ENCODE measurements at places on chromosomes 6 and 20. TPM values are rescaled to one million over a fixed set of nuclear protein-coding genes. Genes with fewer than 3 reads are reported as not detected.

The ZNF334 gene
- total RNA-seq = 1.2 TPM

The PLN gene
- not detected for total RNA-seq

The EPM2A gene
- total RNA-seq = 7.0 TPM

The L3MBTL3 gene
- 7.4 TPM for total RNA-seq

The TBC1D32 gene
- total RNA-seq = 7.9 TPM

The HLA-DQB2 gene
- total RNA-seq = 0.67 TPM

The GSTA2 gene
- not detected for total RNA-seq

The CYB5R4 gene
- 24.5 TPM for total RNA-seq

DNA sequence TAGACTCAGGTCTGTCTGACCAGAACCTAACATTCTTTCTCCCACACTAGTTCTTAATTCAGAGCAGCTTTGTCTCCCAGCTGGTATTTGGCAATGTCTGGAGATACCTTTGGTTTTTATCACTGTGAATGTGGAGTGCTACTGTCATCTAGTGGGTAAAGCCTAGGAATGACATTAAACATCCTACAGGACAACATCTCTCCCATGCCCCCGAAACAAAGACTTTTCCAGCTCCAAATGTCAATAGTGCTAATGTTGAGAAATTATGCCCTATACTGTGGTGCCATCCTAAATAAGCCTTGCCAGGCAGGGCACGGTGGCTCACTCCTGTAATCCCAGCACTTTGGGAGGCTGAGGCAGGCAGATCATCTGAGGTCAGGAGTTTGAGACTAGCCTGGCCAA is 4.2 kb upstream of the TTPAL start:
- peaks cover 3% of the 10 kb centered on the region for H3K27me3 ChIP-seq
- H3K36me3 ChIP-seq = no peaks in the 10 kb centered on the region
- H3K27ac ChIP-seq = no peak overlapping the region
- no peak overlapping the region for H3K4me3 ChIP-seq
- DNase-seq = no peak
- peaks cover 11% of the 10 kb centered on the region for H3K4me1 ChIP-seq

- no peaks in the 10 kb centered on the region for H3K36me3 ChIP-seq
- H3K4me3 ChIP-seq = no peak within 1 kb of the TSS
- H3K27me3 ChIP-seq = peaks cover 36% of the 10 kb centered on the region
Observed at GRCh38 chr6:35512740-35513139, at the start of gene TULP1. Gene TULP1, minus strand, starts transcription at chr6:35512896. Its CDS starts 38 bp downstream, at chr6:35512858.

DNA sequence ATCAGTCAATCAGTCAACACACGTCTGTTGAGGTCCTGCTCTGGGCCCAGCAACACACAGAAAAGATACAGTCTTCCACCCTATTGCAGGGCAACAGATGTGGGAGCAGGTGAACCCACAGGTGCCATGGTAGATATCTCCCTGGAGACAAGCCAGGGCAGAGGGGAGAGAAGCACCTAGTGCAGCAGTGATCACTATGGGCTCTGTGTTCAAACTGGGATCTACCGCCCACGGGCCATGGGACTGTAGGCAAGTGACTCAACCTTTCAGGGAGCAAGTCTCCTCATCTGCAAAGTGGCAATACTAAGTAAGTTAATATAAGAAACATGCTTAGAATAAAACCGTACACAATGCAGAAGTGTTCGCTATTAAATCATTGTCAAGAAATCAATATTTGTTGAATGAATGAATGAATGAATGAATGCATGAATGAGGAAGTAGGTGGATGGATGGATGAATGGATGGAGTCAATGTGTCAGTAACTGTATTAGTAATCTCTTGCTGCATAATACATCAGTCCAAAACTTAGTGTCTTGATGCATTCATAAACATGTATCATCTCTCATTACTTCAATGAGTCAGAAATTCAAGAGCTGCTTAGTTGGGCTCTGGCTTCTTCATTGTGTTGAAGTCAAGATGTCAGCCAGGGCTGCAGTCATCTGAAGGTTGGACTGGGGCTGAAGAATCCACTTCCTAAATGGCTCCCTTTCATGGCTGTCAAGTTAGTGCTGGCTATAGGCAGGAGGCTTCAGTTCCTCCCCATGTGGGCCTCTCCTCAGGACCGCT is 31.9 kb upstream of the NFATC2 start:
- H3K27ac ChIP-seq = no peak overlapping the region
- DNase-seq = no peak

DNA sequence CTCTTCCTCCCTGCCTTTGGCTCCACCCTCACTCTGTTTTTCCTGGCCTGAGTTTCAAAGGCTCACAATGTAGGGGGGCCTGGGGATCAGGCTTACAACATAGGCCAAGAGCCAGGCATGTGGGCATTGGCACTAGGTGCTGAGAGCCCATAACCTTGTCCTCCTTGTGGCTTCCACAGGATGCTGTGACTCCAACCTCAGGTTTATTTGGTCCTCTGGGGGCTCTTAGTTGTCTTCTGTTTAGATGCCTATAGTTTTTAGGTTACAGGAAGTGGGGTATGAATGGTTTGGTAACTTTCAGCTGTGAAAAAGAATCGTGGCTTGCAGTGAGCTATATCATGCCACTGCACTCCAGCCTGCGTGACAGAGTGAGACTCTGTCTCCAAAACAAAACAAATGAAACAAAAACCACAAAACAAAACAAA is 25.6 kb downstream of the MMP24 start:
- peak; percentile 62 for DNase-seq
- H3K36me3 ChIP-seq = peaks cover 7% of the 10 kb centered on the region
- H3K4me3 ChIP-seq = peak overlapping the region; percentile 47
- H3K4me1 ChIP-seq = peaks cover 36% of the 10 kb centered on the region

DNA sequence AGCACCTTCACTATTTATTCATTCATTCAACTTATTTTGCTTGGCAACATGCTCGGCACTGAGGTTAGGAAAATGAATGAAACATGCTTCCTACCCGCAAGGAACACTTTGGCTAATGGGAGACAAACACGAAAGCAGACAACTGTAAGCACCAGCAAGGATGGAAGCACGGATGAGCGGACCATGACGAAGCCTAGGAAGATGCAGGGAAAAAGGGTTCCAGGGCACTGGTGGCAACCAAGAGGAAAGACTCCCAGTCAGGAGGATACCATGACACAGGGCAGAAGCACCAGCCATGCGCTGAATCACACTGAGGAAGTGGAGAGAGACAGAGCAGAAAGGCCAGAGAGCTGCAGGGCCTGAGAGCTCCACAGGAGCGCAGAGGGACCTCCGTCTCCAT is 9.8 kb downstream of the PDE10A start:
- no peak overlapping the region for H3K27ac ChIP-seq
- no peaks in the 10 kb centered on the region for H3K4me1 ChIP-seq
- DNase-seq = no peak
- H3K4me3 ChIP-seq = no peak overlapping the region

DNA sequence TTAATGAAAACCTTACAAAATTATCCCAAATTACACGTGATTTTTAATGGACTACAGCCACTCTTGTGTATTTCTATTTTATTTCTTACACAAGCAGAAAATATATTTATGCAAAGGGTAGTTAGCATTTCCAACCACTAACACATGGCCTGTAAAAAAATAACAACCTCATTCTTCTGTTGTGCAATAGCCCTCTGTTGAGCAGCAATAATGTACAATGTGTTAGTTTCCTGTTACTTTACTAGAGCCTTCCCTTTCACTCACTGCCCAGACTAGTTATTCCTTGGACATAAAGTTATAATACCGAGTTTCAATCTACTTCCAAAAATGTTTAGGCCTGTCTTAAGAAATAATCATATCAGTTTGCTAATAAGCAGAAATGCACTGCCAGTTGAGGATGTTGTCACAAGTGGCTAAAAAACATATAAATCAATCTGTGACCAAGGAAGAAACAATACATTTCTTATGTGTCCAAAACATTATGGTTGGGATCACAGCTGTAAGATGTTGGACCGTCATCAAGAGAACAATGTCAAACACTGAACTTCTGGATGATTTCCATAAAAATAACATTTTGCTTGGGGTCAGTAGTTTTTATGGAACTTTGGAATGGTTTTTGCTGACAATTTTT is 73.6 kb upstream of the RNF146 start:
- no peaks in the 10 kb centered on the region for H3K36me3 ChIP-seq
- H3K4me1 ChIP-seq = no peaks in the 10 kb centered on the region
- no peak for DNase-seq
- no peak overlapping the region for H3K4me3 ChIP-seq
- H3K27ac ChIP-seq = no peak overlapping the region
- peaks cover 4% of the 10 kb centered on the region for H3K27me3 ChIP-seq

- H3K27me3 ChIP-seq = no peaks in the 10 kb centered on the region
- no peak for DNase-seq
- peak overlapping the region; percentile 21 for H3K4me3 ChIP-seq
- peak overlapping the region; percentile 88 for H3K27ac ChIP-seq
- H3K4me1 ChIP-seq = peaks cover 40% of the 10 kb centered on the region
Observed at GRCh38 chr6:2791450-2791974, 26.3 kb downstream of the WRNIP1 start.

DNA sequence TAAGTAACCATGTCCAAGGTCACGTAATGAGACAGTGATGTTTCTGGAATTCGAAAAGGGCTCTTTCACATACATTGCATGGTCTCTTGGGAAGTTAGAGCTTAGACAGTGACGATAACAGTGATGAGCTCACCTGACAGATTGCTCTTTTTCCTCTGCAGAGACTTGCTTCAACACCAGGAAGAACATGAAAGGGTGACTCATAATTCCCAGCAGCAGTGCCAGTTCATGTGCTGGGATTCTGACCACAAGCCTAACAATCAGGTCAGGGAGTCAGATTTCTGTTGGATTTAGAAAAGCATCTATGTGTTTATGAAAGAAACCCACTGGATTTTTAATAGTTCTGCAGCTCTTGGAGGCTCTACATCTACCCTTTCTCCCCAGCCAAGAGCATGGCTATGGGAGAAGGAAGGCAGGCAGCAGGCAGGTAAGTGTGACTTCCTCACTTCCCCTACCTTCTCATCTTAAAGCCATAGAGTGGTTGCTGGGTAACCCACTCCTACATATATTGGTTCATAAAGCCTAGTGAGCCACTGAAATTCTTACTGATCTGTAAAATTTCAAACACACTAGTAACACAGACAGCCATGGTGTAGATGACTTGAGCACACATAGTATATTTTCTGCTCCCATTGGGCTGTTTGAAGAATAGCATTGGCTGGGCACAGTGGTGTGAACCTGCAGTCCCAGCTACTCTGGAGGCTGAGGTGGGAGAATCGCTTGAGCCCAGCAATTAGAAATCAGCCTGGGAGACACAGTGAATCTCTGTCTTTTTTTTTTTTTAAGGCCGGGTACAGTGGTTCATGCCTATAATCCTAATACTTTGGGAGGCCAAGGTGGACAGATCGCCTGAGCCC is 44.4 kb upstream of the LOC128125822 start:
- H3K4me1 ChIP-seq = peaks cover 41% of the 10 kb centered on the region
- H3K4me3 ChIP-seq = no peak overlapping the region
- DNase-seq = no peak
- peaks cover 1% of the 10 kb centered on the region for H3K36me3 ChIP-seq
- H3K27me3 ChIP-seq = peaks cover 2% of the 10 kb centered on the region

GRCh38 chr6:40896696-40897095 is 142.3 kb downstream of the UNC5CL start:
- no peaks in the 10 kb centered on the region for H3K36me3 ChIP-seq
- H3K27me3 ChIP-seq = peaks cover 4% of the 10 kb centered on the region
- DNase-seq = no peak

DNA sequence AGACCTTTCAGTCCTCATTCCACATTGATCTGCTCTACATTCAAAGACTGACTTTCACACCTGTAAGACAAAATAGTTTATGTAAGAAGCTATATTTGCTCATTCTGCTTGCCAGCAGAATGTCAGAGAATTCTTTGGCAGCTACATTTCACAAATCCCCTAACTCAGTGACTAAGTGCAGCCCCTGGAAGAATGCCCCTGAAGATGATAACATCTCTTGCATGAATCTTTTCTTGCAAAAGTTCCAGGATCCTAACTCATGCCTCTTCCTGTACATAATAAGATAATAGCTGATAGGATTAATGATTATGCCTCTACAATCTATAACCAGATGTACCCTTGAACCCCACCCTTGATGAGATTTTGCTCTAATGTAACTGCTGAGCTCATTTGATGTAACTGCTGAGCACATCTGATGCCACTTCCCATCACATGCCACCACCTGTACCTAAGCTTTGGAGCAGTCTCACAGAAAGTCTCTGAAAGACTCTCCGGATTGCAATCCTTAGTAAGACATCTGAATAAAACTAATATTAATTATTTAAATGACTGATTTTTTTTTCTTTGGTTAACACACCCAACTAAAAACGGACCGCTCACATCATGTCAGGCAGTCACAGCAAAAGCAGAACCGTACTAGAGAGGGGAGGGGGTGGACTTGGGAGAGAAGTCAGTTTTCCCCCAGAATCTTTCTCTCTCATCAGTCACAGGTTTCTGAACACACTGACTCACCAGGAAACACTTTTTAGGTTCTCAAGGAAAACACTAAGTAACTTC is 684 bp upstream of the DNAH8 start:
- H3K27ac ChIP-seq = peak overlapping the region; percentile 76
- H3K36me3 ChIP-seq = peaks cover 2% of the 10 kb centered on the region
- H3K4me1 ChIP-seq = peaks cover 42% of the 10 kb centered on the region
- H3K27me3 ChIP-seq = peaks cover 7% of the 10 kb centered on the region
- no peak for DNase-seq

DNA sequence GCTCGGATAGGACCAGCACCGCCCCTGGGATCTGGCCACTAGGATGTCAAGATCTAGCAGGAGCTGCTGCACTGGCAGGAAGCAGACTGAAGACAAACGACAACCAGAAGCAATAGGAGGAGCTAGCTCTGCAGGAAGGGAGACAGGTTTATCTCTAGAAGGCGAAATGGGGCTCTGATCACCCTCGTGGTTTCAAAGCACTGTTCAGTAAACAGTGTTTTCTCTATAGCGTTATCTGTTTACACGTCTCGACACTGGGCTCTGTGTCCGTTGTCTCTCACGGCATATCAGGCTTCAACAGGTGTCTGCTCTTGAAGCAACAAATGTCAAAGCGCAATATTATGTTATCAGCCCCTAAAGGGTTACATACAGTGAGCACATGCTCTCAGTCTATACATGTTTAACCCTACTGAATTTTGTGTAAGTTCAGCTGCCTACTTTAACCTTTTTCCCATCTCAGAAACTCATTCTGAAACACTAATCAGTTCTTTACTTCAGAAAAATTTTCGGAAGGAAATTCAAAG is 23.8 kb downstream of the TMEM14B start:
- H3K36me3 ChIP-seq = peaks cover 16% of the 10 kb centered on the region
- DNase-seq = no peak
- no peaks in the 10 kb centered on the region for H3K27me3 ChIP-seq
- H3K4me3 ChIP-seq = no peak overlapping the region
- no peak overlapping the region for H3K27ac ChIP-seq

DNA sequence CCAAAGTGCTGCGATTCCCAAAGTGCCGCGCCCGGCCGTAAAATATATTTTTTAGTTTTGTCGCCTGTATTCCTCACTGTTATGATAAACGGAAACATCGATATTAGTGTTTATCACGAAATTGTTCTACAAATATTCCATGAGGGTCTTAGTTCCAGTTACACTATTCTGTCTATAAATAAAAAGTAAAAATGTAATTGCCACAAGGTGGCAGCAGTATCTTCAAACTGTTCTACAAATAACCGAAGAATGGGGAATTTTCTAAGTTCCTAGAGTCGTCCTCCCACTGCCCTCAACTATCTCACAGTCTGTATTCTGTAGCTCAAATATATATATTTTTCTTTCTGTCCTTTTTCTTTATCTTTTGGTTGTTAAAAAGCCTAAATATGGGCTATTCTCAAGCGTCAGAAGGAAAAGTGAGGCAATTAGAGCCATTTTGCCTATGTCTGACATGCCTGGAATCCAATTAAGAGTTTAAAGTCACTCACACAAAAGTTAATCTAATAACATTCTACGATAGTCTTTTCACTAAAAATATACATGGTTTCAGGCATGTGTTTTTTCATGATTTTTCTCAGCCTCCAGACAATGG is 14.2 kb upstream of the FAM162B start:
- H3K27ac ChIP-seq = no peak overlapping the region
- no peak overlapping the region for H3K4me3 ChIP-seq
- no peaks in the 10 kb centered on the region for H3K4me1 ChIP-seq
- no peak for DNase-seq
